ENCODE measurements at places on chromosomes 13 and 19. TPM values are rescaled to one million over a fixed set of nuclear protein-coding genes. Genes with fewer than 3 reads are reported as not detected.

Gene KCNN1
- 0.44 TPM for polyA plus RNA-seq

- DNase-seq: no peak
Observed at GRCh38 chr19:3979289-3979673, 6.0 kb downstream of the EEF2 start.

Gene LRRC25
- polyA plus RNA-seq: 1.2 TPM

DNA sequence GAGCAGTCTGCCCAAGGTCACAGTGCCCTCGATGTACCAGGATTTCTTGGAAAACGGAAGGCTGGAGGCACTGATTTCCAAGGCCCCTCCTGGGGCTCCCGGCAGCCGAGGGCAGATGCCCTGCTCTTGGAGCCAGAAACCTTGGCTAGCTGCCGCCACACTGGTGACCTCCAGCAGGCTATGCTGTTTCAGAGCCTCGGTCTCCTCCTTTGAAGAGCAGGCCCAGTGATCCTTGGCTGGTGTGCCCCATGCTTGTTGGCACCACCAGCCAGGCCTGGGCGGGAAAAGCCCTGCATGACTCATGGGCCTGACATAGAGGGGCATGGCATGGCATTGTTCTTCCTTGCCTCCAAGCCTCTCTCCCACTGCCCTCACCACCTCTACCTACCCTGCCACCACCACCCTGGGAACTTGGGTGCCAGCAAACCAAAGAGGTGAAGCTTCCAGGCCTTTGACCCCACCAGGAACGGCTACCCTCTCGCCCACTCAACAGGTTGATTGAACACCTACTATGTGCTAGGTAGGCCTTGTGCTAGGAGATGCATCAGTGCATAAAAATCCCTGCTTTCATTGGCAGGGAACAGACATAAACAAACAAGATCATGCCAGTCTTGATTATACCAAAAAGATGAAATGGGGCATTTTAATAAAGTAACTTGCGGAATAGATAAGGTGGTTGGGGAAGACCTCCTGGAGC, 1.6 kb upstream of the CLEC11A start:
- no peak for DNase-seq
